ENCODE measurements at places on chromosomes 7 and 10. TPM values are rescaled to one million over a fixed set of nuclear protein-coding genes. Genes with fewer than 3 reads are reported as not detected.

The GDF2 gene
- not detected for total RNA-seq

The TMEM236 gene
- total RNA-seq: 0.37 TPM

The EZH2 gene
- total RNA-seq: 48.1 TPM

The TRA2A gene
- total RNA-seq: 113 TPM

The POM121C gene
- total RNA-seq: 41.5 TPM

The ANKRD2 gene
- 1.8 TPM for total RNA-seq

The MALRD1 gene
- not detected for total RNA-seq

The PNLIPRP3 gene
- 9.5 TPM for total RNA-seq

The BTBD16 gene
- not detected for total RNA-seq

The GFRA1 gene
- total RNA-seq: not detected

The AGMO gene
- total RNA-seq: not detected

The UROS gene
- 55.0 TPM for total RNA-seq

The TRIM8 gene
- total RNA-seq: 78.1 TPM

The ELOVL3 gene
- total RNA-seq: not detected

The ABCB1 gene
- not detected for total RNA-seq

The UCN3 gene
- total RNA-seq: not detected

The ZMIZ2 gene
- 100 TPM for total RNA-seq

Data from MCF 10A (cell line).